ENCODE measurements at places on chromosomes 16 and 17. TPM values are rescaled to one million over a fixed set of nuclear protein-coding genes. Genes with fewer than 3 reads are reported as not detected.

- DNase-seq: no peak
Measured at GRCh38 chr16:57225978-57226377, 19.1 kb upstream of the ARL2BP start.

CACNG3 gene
- total RNA-seq: not detected

CSH1 gene
- total RNA-seq: not detected

GRCh38 chr17:79219208-79219935, 144.7 kb downstream of the ENGASE start:
- DNase-seq: no peak

TMEM88 gene
- total RNA-seq: 33.7 TPM

SLC12A3 gene
- not detected for total RNA-seq

CES3 gene
- 1.2 TPM for total RNA-seq
